Activated CD4-positive, alpha-beta T cell treated with anti-CD3 and anti-CD28 coated beads, Interleukin-10, Interleukin-2, amounts not matched to agents 100 ng/mL and 50 ng/mL, durations not matched to agents 16 hours and 8 hours (primary cell): ENCODE measurements at places on chromosomes 5 and 9.
A peak's percentile ranks its signal among the peaks of the same experiment; 100 is the strongest.

- no peak for DNase-seq
Observed at GRCh38 chr9:78592811-78593210, 295.9 kb downstream of the PSAT1 start.

- DNase-seq: no peak
Observed at GRCh38 chr5:153223376-153223775, 267.1 kb upstream of the GRIA1 start.

GRCh38 chr5:175887463-175887862 is 16.1 kb downstream of the CPLX2 start:
- DNase-seq: no peak

DNA sequence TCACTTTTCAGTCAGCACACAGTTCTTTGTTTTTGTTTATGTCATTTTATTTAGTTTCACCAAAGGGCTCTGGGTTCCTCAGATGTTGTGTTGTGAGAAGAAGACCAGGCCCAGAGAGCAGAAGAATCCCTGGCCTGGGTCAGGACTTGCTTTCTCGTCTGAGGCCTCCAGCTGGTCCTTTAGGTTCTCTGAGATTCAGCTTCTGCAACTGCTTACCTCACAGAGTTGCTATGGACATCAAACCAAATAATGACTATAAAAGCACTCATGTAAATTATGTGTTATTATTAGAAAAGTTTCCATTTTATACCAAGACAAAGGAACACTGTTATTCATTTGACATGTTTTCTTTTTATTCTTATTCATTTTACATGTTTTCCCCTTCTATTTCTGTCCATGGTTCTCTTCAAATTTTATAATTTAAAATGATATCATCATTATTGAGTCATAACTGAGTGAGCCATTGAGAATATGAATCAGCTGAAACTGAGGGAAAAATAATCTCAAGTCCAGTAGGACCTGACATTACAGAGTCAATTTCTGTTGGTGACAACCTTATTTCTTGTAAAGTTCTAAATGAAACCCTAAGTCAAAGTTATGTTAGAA is 44.0 kb upstream of the GLRX start:
- DNase-seq: no peak

DNA sequence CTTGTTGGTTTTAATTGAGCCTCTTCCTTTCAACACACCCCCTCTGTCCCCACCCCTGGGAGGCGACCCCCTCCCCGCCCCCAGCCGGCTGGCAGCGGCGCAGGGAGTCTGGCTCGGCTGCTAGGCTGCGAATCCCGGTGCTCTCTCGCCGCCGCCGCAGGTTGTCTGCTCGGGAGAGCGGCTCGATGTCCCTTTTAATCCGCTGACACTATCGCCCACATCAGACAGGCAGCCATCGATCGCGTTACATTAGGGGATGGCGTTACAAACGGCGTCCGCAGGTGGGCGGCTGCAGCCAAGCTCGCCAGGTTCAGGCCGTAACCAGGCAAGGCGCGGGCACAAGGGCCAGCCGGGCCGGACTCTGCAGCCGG is 1.3 kb downstream of the NR2F1-AS1 start:
- DNase-seq: no peak

DNA sequence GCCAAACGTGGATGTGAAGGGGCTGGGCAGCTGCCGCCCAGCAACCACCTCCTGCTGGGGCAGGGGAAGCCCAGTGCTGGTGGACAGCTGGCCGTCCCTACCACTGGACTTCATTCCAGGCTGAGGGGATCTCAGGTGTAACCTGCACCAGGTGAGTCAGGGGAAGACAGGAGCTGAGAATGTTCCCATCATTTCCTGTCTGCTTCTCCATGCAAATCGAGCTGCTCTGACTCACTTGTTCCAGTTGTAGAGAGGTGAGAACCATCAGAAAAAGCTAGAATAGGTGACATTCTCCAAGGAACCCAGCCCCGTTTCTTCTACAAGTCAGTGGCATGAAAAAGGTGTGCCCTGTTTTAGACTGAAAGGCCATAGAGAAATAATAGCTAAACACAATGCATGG is 21.8 kb upstream of the BARX1 start:
- DNase-seq: no peak

- no peak for DNase-seq
Observed at GRCh38 chr9:85452841-85453240, 288.9 kb downstream of the AGTPBP1 start.

GRCh38 chr9:114282926-114283325 is 40.0 kb upstream of the ORM1 start:
- peak; percentile 64 for DNase-seq

GRCh38 chr5:56757077-56757476 is 58.3 kb upstream of the MAP3K1 start:
- DNase-seq: no peak

DNA sequence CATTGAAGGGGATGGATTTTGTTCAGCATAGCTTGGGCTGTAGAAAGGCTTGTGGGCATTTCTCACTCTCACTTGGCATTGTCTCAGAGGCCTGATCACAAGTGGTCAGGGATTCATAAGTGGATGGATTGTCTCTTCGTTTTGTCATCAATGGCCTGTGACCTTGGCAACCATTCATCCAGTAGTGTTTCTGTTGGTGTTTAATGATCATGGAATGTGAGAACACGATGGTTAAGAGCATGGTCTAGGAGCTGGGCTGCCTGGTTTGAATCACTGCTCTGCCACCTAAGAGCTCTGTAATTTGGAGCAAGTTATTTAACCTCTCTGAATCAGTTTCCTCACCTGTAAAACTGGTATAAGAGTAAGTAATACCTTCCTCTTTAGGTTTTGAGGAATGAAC is 430.1 kb upstream of the MEF2C start:
- peak; percentile 34 for DNase-seq

GRCh38 chr5:105752801-105753200 is 1917.9 kb downstream of the EFNA5 start:
- DNase-seq: no peak

GRCh38 chr9:112028242-112029221 is 131.9 kb downstream of the UGCG start:
- DNase-seq: peak; percentile 89

DNA sequence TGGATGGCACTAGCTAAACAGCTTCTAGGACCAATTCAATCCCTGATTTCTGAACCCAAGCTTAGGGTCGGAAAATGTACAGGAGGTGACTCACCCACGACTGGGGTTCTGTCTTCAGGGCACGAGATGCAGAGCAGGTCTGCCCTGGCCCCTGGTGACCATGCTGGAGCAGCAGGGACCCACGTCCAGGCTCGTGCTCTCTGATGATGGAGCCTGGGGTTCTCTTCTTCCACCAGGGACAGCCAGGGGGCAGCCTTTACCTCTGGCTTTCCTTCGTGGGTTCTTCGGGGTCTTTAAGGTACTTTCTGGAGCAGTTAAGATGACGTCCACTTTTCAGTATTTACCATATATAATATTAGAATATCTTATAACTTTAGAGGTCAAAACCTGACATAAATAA is 2.1 kb downstream of the CFAP77 start:
- peak; percentile 28 for DNase-seq

DNA sequence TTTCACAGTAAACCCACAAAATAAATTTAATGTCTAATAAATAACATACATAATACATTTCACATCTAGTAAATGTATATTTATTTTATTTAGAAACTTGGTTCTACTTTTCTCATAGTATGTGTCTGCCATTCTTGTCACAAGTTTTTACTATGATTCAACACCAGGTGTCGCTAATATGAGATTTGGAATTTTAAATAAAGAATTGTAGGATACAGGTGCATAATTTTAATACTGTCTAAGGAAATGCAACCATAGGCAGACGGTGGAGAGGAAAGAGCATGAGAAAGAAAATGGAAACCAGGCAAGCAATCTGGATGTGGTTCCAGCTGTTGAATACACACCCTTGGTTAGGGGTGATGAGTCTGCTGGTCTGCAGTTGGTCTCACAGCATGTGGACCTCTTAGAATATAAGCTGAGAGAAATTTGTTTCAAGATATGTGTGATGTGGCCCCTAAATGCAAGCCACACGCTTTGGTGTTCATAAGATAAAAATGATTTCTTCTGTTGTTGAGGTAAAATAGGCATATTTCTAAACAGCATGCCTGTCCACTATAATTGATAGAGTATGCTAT is 114.7 kb upstream of the TXNDC8 start:
- DNase-seq: no peak

- no peak for DNase-seq
Observed at GRCh38 chr5:153618867-153619266, 128.4 kb downstream of the GRIA1 start.

DNA sequence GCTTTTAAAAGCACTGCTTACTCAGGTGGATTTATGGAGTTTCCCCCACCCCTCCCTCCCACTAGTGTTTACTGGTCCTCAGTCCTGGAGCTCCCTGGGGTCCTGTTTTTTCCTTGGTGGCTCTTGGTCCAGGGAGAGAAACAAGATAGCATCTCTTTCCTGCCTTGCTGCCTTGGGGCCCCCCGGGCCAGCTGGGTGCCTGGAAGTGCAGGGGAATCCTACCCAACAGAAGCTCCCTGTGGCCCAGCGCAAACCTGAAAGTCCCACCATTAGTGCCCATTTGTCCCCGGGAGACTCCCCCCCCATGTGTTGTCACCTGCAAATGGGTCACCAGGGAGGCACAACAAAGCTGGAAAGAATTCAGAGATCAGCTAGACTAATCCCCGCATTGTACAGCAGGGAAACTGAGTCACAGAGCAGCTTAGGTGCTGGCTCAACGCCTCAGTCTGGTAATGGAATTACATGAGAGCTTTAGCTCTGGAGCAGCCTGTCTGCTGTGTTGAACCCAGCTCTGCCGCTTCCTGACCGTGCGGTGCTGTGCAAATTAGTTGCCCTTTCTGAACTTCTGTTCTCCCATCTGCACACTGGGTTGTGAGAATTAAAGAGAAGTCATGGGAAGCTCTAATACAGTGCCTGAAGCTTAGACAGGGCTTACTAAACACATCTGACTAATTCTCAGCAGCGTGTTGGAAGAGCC is 38.2 kb downstream of the DAB2IP start:
- no peak for DNase-seq

GRCh38 chr9:78874061-78874460 is 577.1 kb downstream of the PSAT1 start:
- DNase-seq: no peak

DNA sequence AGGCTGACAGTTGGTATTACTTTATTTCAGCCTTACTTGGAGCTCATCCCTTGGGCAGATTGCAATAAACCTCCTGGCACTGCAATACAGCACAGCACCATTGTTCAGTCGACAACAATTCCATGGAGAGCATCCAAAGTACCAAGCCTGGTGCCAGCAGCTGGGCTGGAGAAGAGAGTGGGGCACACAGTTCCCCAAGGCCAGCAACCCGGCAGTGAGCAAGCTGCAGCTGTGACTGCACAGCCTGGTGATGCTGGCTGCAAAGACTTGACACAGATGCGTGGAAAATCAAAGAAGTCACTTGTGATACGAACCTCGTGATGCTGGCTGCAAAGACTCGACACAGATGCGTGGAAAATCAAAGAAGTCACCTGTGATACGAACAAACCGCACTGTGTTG is 125.4 kb downstream of the ATPSCKMT start:
- DNase-seq: no peak

DNA sequence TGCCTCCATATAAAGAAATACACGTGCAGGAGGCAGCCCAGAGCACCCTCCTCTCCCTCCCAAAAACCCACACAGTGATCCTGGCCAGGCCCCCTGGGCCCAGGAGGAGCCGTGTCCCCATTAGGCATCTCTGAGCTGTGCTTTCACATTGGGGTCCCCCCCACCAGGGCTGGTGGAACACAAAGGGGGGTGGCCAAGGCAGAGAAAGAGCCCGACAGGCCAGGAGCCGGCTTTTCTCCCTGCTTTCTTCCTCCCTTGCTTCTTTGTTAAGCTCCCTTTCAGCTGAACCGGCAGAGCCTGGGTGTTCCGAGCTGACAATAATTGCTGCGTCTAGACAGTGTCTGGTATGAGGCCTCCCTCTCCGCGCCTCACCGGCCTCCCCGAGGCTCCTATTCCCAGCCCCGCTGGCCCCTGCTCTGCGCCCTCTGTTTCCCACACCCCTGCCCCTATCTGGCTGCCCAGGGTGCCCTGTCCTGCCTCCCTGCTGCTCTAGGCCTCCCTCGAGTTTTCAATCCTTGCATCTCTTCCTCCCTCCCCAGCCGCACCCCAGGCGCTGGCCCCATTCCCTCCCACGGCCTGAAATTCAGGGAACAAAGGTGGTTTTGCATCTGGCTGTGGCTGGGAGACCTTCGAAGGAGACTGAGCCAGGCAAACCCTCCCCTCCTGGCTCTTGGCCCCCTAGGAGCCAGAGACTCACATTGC is 120.6 kb downstream of the C9orf50 start:
- DNase-seq: no peak

- no peak for DNase-seq
Observed at GRCh38 chr5:56725711-56726411, 89.5 kb upstream of the MAP3K1 start.

GRCh38 chr5:159343295-159344094 is 13.2 kb upstream of the IL12B start:
- no peak for DNase-seq

DNA sequence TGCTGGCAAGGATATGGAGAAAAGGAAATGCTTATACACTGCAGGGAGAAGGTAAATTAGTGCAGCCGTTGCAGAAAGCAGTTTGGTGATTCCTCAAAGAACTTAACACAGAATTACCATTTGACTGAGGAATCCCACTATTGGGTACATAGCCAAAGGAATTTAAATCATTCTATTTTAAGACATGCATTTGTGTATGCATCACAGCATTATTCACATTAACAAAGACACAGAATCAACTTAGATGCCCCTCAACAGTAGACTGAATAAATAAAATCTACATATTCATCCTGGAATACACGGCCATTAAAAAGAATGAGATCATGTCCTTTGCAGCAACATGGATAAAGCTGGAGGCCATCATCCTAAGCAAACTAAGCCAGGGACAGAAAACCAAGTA is 510.1 kb upstream of the CDH9 start:
- no peak for DNase-seq

DNA sequence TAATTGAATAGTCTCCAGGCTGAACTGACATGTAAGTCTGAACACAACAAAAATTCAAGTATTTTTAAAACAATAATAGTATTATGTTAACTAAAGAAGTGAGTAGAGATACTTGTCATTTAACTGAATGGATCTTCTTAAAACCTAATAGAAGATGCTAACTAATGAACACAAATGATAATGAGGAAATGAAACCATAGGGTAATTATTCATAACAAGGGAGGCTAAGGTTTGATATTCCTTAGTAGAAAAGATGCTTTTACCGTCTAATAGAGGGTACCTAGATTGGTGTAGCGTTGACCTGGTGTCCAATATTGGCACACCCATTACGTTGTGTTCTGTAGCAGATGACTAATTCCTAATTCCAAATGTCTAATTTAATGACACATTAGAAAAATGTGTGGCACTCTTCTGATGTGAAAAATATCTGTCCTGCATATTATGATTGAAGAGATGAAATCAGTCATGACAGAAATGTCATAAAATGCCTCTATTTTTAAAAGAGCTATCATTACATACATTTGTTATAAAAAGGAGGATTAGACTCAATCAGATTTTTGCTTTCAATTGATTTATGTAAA is 14.9 kb upstream of the DAB2 start:
- DNase-seq: no peak

DNA sequence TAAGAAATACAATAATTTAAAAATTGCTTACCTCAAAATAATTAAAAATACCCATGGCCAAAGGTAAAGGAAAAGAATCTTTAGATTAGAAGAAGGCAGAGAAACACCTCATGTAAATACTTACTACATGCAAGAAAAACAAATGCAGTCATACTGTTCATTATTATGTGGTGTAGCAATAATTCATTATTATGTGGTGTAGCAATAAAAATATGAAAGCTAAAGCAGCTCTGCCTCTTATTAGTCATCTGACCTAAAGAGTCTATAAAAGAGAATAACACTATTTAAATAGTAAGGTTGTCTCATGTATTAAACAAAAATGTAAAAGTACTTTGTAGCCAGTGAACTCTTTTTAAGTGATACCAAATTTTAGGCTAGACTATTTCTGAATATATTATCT is 6.6 kb downstream of the DTWD2 start:
- DNase-seq: no peak

GRCh38 chr5:98902733-98903132 is 26.1 kb downstream of the CHD1 start:
- DNase-seq: no peak
